Activated naive CD8-positive, alpha-beta T cell treated with anti-CD3 and anti-CD28 coated beads, Interleukin-2, amount 10 ng/mL, durations not matched to agents 7 days and 5 days (primary cell): ENCODE measurements at places on chromosomes 7 and 10.

DNA sequence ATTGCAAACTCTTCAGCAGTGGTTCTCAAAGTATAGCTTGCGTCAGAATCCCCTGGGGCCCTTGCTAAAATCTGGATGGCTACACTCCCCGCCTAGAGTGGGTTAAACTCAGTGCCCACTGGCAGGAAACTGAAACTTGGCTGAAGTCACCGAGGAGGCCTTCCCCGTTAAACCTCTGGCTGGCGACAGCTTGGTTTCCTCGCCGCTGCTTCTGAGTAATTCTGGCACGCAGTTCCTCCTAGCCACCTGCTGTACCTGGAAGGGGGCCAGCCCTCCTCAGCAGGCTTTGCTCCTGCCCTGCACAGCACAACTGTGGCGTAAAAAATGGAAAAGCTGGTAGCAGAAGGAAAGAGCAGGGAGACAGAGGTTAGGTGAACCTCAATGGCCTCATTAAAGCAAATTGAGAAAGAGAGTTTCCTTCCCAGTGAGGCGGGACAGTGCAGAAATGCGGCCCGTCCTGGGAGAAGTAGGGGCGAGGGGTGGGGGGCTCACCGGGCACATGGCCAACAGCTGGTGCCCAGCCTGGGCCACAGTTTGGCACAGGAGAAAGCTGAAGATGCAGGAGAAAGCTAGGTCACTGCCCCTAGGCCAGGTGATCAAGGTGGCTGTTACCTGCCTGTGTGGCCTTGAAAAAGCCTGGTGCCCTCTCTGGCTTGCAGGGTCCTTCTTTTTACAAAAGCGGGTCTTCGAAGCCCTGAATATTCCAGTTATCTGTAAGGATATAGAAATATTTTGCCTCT, 46.6 kb downstream of the ALOX5 start:
- DNase-seq, result peak; percentile 70

DNA sequence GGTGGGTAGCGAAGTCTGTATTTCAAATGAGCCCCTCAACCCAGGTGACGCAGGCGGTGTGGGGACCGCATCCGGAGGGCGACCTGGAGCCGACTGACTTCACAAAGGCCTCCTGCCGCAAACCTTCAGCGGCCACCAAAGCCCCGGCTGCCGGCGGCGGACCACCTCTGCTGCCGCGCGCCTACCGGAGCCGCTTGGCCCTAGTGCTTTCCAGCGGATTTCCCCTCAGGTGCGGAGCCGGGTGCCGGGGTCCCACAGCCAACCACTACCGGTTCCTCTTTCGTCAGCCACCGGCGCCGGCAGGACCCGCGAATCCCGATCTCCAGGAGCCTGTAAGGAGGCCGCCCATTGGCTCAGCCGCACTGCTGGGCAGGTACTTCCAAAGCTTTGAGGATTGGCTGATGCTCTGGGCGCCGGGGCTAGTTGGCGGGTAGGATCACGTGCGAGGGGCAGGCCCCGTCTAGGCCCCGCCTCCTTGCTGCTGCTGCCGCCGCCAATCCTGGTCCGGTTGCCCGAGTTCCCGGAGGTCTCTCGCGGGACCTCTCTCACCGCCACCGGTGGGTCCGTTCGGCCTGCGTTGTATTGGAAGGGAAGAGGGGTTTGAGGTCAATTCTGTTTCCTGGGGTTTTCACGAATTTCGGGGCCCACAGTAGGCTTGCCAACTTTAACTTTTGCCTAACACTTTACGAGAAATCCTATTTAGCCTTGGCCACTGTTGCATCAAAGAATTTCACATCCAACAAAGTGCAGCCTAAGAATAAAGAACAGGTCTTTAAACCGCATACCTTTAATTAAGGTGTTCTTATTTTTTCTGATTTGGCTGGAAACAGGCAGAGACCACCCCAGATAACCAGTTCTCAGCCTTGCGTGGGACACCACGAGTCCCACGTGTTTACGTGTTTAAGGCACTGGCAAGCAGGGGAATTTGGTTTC, at the start of gene GSTO2:
Gene GSTO2, plus strand, starts transcription at position 472 of the 933 bp plus-strand sequence. CDS start 5,732 bp downstream, outside the sequence.
- DNase-seq, result peak; percentile 95

DNA sequence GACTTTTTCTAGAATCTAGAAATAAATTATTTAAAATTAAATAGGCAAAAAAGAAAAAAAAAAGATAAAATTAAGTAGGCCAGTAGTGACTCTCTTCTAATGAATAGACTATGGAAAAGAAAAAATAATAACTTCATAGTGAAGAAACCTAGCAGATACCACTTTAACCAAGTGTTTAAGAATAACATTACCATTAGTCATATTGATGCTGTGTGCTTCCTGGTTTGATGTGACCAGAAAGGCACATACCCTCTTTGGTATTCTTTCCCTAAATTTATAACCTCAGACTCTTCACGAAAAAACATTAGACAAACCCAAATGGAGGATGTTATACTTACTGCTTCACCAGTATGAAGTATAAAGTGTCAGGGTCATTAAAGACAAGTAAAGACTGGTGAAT, 42.6 kb downstream of the KIF20B start:
- no peak for DNase-seq

- DNase-seq, result no peak
Observed at GRCh38 chr7:5478568-5479430, 55.2 kb upstream of the TNRC18 start.

DNA sequence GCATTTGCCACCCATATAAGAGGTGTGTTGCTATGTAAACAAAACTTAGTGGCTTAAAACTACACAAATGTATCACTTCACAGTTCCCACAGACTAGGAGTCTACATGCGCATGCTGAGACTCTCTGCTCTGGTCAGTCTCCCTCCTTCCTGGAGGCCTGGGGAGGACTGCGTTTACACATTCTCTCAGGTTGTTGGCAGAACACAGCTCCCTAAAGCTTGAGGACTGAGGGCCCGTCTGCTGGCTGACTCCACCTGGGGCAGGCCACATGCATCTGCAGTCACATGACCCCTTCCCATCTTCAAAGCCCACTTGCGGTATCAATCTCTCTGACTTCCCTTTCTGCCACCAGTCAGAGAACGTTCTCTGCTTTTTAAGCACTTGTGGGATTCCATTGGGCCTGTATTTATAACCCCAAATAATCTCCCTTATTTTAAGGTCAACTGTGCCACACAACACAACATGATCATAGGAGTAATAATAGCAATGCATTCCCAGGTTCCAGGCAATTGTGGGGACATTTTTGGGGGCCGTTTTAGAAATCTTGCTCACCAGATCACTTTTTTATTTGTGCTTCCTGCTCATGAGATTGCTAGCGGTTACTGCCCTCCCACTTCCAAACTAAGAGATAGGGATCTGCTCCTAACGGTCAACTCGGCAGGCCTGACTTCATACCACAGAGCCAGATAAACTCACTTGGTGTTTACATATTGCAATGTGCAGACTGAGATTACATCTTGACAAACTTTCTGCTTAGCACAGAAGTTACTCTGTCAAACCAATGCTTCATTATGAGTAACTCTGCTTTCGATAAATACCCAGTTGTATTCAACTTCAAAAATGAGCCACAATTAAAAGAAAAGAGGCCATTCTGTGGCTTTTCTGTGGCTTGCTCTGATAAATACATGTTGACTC, 96.3 kb downstream of the ALOX5 start:
- DNase-seq, result peak; percentile 68

DNA sequence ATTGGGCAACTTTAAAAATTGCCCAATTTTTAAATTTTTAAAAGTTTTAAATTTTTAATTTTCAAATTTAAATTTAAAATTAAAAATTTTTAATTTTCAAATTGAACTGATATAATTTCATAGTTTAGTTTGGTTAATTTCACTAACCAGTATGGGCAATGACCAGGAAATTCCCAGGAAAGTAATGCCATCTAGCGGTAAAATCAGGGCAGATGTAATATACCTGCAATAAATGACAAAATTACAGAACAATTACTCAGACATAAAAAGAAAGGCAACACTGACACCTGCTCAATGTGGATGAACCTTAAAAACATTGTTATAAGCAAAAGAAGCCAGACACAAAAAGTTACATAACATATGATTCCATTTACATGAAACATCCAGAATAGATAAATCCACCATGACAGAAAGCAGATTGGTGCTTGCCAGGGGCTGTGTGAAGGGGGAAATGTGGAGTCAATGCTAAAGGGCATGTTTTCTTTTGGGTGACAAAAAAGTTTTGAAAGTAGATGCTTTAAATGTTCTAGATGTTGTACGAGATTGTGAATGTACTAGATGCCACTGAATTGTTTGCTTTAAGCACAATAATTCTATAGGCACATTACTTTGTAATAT, 28.6 kb upstream of the SLC16A12 start:
- no peak for DNase-seq

GRCh38 chr7:33639552-33640197, 265.7 kb upstream of the BMPER start:
- no peak for DNase-seq

DNA sequence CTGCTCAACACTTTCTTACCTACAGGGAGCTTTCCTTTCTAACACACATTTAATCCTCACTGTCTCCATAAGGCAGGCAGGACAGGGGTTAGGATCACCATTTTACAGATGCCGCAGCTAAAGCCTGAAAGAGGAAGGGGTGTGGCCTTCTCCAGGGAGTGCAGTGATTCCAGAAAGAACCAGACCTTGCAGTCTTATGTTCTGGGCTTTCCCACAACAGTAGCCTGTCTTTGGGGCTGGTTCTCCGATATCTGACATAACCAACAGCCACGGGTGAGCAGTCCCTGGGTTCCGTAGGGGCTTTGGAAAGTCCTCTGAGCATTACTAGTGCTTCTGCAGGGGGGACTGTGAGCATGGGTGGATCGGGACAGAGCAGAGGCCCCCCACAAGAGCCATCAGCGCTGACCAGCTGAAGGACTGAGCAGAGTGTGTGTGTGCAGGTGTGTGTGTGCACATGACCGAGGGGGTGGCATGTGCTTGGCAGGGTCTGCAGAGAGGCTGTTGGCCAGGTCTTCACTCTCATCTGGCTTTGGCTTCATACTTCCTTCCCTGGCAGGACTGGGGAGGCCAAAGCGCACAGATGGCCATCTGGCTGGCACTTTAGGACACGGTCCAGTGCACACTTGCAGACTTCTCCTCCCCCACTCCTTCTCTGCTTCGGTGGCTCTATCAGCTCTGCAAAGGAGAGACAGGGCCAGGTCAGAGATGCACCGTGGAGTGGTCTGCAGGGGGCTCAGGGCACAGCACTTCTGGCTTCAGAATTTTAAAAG, 400.3 kb downstream of the RPS24 start:
- no peak for DNase-seq

- DNase-seq, result no peak
Observed at GRCh38 chr10:21860718-21861117, 142.8 kb downstream of the DNAJC1 start.

DNA sequence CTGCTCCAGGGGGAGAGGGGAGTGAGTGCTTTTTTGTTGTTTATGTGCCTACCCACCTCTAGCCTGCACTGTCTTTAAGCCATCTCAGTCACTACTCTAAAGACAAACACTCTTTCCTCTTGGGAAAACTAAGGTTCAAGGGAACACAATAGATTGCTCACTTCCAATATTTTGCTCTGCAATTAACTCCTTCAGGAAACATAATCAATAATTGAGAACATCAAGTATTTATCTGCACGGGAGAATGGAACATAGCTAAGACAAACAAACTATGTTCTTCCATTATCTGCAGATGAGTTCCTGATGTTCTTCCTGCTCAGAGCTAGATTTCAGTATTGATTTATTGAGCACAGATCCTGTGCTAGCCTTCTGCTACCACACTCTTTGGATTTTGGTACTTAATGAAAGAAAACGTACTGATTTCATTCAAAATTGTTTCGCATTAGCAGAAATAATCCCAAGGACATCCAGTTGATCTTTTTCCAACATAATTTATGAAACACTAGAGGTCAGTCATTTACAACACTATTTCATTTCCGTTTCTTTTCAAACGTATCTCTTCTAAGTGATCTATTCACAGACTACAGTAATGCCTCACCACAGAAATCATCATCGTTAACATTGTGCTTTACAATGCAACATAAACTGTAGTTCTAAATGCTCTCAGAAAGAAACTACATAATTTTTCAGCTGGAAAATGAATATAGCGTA, 8.3 kb downstream of the NEBL start:
- no peak for DNase-seq

DNA sequence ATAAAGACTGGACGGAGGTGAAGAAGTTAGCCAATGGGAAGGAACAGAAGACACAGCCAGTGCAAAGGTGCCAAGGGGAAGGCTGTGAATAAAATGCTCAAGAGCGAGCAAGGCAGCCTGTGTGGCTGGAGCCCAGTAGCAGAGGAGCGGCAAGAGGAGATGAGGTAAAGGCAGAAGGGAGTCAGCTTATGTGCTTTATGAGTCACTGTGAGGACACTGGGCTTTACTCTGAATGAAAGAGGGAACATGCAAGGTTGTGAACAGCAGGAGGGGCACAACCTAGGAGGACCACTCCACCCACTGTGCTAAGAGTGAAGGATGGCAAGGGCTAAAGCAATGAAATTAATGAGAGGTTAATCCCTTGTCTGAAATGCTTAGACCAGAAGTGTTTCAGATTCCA, 129.0 kb upstream of the ODAD2 start:
- DNase-seq, result no peak
